HS-5 (cell line): ENCODE measurements at places on chromosomes 13 and 19.

DNA sequence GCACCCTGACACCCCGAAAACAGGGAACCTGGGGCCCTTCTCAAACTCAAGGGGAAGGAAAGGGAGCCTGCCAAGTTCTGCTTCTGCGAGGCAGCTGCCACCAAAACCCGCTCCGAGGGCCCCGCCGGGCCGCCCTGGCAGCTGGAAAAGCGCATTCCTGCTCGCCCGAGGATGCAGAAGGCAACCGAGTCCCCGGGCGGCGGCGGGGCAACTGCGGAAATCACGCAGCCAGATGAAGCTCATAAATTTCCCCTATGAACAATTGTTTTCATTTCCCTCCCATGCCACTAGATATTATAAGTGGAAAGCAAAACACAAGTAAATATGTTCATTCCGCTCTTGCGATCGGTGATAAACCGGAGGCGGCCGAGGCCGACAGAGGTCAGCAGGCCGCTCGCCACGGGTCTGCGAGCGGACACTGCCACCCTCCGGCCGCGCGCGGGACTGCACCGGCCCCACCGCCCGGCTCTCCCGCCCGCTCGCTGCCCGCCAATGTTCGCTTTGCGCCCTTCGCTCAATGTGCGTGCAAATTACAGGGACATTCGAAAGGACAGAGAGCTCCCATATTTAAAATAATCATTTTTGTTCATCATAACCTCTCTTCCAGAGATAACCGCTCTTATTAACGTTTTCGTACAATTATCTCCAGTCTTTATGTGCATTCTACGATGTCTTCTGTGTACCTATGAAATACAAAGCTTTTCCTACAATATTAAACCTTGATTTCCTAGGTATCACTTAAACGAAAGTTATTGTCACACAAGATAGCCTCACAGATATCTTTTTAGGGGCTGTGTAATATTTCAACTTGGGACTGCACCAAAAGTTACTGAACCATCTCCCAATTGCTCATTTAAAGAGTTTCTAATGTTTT is 120.8 kb upstream of the ZNF507 start:
- DNase-seq: no peak

DNA sequence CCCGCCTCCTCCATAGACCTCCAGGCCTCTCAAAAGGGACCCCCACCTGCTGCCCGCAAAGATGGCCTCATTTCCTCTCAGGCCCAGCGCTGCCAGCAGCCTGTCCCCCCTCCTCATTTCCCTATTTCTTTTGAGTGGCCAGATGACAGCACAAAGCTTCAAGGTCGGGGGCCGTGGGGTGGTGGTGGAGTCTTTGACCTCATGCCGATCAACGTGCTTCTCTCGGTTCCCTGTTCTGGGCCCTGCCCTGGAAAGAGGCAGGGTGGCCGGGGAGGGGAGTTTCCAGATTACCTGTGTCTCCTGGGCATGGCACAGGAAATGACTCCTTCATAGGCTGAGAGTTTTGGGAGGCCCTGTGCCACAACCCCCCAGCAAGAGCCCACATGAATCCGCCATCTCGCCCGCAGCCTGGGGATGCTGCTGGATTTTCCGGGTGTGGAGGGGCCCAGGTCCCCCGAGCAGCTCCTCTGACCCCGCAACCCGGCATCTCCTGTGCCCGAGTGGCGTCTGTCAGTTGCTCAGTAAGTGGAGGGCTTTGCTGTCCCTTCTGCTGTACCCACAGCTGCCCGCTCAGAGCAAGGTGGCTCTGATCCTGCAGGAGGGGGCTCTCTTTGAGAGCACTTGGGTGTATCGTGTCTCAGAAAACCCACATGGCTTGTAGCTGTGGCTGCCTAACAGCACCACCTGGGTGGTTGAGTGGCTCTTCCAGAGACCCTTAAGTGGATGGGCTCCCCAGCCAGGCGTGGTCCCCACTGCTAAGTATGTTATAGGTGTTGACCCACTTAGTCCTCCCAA is 139.4 kb downstream of the SIPA1L3 start:
- no peak for DNase-seq

DNA sequence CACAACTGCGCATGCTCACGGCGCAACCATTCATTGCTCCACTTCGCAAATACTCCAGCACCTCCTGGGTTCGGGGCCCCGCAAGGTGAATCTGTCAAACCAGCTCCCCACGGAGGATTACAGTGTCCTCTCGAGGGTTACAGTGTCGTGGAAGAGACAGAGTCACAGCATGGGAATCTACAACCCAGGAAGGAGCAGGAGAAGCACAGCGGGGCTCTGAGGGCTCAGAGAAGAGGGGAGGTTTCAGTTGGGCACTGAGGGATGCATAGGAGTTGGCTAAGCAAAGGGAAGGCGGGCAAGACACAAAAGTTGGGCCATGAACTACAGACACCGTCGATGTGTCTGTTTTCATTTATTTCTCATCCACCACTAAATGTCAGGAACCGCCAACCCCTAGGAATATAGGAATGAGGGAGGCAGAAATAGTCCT is 1.0 kb upstream of the GTF2F1 start:
- no peak for DNase-seq

DNA sequence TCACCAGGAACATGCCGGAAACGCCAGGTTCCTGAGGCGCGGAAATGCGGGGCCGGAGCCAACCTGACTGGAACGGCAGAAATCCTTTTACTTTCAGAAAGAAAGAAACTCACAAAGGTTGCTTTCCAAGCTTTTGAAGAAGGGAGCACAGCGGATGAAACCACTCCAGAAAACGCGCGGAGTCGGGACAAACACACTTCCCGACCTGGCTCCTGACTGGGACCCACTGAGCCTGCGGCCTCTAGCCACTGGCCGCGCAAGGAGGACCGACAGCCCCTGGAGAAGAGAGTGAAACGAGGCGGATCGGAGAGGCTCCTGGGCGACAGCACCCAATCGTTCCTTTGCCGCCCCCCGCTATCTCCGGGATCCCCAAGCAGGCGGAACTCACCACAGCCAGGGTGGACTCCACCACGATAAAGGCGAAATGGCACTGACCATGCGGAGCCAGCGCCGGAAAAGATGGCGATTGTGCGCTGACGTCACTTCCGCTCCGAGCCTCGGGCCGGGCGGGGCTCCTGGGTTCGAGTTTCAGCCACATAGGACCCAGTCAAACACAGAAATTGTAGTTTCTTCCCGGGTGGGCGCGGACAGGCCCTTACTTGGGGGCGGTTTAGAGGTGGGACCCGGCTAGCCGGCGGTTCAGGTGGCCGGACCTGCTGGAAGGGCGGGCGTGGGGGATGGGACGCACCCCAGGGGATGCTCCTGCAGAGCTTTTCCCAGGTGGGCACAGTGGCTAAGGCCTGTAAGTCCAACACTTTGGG is at the start of gene ZNF121:
Gene ZNF121 (minus strand): TSS at position 432 of the 761 bp plus-strand sequence. CDS start 16,407 bp downstream, outside the sequence.
- DNase-seq: peak; percentile 60

GRCh38 chr19:518598-519231 is 11.4 kb downstream of the TPGS1 start:
- no peak for DNase-seq

GRCh38 chr19:17303940-17304267 is 679 bp upstream of the ABHD8 start:
- no peak for DNase-seq
